ENCODE measurements at places on chromosomes 6 and 20.

DNA sequence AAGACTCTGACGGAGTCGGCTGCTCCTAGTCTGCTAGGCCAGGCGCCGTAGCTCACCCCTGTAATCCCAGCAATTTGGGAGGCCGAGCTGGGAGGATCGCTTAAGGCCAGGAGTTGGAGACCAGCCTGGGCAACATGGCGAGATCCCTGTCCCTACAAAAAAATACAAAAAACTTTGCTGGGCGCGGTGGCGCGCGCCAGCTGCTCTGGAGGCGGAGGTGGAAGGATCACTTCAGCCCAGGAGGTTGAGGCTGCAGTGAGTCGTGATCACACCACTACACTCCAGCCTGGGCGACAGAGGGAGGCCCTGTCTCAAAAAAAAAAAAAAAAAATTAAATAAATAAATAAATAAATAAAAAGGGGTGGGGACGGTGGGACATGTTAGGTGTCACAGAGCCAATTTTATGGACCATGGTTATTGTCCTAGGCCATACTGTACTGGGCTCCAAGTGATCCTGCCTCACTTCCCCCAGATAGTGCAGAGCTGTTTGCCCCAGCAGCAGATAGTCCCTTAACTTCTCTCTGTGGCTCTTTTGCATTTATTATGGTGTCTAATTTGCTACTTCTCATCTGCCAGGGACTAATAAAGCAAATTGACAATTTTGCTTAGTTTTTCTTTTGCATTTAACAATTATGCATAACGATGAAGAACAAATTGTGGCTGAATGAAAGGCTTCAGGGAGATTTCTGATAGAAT, 5.2 kb downstream of the PI16 start:
- no peak for DNase-seq

- DNase-seq = no peak
These were observed 27.1 kb downstream of the BCAS4 start for GRCh38 chr20:50821994-50822393.

DNA sequence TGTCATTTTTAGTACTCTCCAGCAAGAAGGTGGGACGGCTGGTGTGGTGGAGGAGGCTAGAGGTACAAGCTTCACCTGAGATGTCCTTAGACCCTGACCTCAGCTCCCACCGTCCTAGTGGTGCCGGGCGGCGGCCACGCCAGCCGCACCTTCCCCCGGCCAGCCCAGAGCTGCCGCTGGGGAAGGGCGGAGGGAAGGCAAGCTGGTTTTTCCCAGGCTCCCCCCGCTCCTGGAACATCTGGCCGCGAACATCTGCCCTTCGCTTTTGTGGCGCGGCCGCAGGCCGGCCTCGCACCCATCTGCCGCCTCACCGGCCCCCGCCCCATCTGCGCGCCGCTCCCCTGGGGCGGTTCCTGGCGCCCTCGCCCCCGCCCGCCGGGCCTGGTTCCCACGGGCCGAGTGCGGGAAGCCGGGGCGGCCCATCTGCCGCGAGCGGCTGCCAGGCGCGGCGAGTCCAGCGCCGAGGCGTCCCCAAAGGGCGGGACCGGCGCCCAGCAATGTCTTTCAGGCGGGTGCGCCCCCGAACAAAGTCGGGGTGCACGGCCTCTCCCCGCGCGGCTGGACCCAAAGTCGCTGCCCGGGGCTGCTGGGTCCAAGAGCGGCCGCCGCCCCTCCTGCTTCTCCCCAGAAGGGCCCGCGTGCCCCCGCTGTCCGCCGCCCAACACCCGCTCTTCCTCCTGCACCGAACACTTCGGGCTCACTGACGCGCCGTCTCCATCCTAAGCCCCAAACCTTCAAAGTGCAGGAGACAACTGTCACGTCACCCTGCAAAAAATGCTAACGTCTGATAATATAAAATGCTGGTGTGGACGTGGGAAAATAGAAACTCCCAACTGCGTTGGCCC, 17.3 kb upstream of the ID1 start:
- DNase-seq = no peak

DNA sequence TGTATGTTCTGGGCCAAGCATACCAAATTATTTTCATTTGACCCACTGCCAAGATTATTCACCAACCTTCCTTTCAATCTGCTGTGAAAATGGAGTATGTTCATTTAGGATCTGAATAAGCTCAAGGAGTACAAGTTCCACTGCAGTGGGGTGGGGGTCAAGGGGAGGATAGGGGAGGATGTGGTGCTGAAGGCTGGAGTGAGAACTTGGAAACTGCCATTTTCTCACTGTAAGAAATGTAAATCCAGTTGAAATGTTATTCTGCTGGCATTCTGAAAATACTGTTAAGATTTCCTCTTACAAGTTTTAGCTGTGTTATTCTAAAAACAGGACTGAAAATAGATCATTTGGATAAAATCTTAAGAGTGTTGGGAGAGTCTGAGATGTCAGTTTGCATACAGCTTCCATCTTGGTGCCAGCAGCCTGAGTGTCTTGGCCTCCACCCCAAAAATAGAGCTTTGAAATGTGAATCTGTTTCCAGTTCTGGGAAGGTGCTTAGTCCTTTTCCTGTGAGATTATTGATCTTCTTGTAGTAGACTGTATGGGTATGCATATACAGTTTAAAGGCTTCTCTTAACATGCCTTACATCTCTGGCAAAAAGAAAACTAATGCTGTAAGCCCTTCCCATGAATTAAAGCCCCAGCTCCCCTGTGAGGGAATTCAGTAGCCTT, 84.3 kb downstream of the CTNNBL1 start:
- DNase-seq = no peak

GRCh38 chr20:7516621-7517111, 423.6 kb downstream of the HAO1 start:
- no peak for DNase-seq

DNA sequence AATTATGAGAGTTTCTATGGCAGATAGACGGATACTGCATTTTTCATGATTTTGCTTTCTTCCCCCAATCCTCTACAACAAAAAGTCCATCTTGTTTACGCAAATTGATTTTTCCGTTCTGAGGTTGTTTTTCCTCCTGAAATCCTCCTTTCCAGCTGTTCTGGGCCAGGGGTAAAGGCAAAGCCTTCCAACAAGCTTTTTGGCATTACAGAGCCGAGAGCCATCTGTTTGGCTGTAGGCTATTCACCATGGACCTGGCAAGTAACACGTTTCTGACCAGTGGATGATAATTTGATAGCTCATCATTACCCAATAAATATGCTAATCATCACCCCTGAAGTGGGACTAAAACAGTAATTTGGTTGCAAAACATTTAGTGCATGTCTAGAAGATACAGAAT, 226.5 kb downstream of the CBLN4 start:
- no peak for DNase-seq

- no peak for DNase-seq
These were observed 31.0 kb downstream of the ADAT2 start for GRCh38 chr6:143419526-143419925.

DNA sequence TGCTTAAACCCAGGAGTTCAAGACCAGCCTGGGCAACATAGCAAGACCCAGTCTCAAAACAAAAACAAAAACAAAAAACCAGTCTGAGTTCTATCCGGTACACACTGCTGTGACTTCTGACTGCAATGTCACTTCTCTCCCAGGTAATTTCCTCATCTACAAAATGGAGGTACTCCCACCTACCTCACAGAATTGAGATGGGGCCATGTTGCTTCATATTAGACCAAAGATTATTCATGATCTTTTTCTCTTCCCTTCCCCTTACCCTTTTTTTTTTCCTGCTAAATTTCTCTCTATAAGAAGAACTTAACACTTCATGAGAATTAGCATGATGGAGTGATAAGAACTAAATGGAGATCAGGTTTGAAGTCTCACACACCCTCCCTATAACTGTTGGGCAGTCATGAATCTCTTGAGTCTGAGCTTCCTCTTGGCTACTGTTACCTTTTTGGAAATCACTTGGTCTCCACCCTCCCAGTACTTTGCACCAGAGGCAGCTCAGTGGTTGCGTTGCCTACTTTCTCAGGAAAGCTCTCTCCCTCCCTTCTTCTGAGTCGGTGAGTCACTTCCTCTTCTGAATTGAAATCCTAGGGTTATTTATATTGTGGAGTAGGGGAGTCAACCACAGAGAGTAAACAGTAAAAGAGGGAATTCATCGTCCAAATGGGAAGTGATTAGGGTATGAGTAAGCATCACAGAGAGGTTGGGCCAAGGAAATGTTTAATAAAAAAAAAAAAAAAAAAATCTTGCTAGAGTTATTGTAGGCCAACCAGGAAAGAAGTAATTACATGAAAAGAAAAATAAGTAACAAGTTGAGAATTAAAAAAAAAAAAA, 59.9 kb upstream of the MAP7 start:
- no peak for DNase-seq

DNA sequence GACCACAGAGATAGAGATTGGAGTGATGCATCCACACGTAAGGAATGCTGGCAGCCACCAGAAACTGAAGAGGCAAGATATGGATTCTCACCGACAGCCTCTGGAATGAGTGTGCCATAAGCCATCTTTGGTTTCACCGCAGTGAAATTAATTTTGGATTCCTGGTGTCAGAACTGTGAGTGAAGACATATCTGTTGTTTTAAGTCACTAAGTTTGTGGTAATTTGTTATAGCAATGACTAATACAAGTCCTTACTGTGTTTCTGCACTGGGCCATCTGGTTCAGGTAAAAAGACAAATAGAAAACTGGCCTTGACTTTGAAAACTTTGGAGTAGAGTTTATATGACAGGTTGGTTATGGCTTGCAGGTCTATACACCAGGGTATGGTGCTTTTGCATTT, 261.9 kb downstream of the PHF3 start:
- no peak for DNase-seq
